ENCODE measurements at places on chromosomes 7 and 10.
A peak's percentile ranks its signal among the peaks of the same experiment; 100 is the strongest.

DNA sequence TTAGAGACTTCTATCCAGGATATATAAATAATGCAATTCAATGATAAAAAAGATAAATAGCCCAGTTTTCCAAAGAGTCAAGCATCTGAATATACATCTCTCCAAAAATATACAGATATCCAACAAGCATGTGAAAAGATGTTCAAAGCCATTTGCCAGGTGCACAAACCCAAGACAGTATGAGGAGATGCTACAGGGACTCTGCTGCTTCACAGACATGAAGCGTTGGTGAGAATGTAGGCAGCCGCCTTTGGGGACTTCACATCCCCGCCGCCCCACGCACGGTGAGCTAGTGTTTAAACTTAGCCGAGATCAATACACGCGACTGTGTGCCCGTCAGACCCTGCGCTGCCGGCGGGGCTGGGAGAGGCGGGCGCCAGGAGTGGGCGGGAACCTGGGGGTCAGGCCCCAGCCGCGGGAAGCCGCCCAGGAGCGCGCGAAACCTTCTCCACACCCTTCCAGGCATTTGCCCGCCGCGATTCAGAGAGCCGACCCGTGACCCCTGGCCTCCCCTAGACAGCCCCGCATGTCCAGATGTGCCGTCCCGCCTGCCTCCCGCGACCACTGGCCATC is 927 bp upstream of the ALOX5 start:
- no peak for DNase-seq

GRCh38 chr10:110959379-110960332 is 40.3 kb downstream of the SHOC2 start:
- DNase-seq: no peak

DNA sequence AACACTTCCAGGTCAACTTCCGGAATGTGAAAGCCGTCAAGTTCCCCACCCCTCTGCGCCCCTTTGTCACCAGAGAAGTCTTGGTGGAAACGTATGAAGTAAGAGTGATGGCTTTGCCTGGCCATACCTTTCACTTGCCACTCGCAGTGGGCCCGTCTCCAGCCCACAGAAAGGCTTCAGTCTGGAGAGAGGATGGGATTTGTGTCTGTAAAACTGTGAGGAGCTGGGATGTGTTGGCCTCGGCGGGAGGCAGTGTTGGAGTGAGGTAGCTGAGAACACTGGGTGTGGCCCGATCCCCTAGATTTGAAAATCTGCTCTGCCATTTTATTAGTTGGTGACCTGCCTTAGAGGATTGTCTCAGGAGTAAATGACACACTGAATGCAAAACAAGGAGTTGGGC is 6.4 kb downstream of the ADCK2 start:
- no peak for DNase-seq

DNA sequence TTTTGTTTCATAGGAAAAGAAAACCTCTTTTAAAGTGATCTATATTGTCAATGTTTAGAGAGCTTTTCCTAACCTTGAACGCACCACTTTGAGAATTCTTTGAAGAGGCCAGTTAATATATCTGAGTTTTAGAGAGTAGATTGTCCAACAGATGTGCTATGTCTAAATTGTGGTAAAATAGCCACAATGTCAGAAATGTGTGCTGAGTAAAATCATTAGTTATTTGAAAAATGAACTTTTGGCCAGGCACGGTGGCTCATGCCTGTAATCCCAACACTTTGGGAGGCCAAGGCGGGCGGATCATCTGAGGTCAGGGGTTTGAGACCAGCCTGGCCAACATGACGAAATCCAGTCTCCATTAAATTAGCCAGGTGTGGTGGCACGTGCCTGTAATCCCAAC is 61.6 kb upstream of the KIAA1217 start:
- no peak for DNase-seq

- DNase-seq: no peak
These were observed 161.6 kb downstream of the PKD1L1 start for GRCh38 chr7:47786557-47787248.

- no peak for DNase-seq
These were observed 50.5 kb upstream of the TCF7L2 start for GRCh38 chr10:112899391-112900065.

DNA sequence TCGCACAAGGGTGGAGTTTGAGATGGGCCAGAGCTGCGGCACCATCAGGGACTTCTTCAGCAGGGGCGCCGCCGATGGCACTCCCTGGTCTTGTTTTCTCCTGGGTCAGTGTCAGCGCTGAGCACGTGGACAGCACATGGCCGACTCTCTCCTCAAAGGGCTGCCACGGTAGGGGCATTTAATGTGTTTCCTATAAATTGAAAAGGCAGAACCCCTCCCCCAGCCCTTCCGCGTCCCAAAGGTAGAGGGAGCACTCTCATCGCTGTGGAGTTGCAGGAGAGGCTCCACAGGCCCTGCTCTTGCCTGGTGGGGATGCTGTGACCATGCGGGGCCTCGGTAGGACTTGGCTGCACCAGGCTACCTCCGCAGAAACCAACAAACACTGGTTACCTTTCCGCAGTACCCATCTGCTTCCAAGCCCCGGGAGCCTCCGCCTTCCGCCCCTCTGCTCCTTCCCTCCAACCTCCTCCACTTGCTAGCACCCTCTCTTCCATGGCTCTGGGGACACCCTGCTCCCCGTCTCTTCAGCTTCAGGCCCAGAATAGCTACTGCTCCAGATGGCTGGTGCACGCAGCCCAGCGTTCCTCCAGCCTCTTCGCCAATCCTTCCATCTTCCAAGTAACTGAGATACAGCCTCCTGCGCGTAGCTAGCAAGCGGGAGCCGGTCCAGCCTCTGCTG is 166.3 kb upstream of the ADCY1 start:
- no peak for DNase-seq

DNA sequence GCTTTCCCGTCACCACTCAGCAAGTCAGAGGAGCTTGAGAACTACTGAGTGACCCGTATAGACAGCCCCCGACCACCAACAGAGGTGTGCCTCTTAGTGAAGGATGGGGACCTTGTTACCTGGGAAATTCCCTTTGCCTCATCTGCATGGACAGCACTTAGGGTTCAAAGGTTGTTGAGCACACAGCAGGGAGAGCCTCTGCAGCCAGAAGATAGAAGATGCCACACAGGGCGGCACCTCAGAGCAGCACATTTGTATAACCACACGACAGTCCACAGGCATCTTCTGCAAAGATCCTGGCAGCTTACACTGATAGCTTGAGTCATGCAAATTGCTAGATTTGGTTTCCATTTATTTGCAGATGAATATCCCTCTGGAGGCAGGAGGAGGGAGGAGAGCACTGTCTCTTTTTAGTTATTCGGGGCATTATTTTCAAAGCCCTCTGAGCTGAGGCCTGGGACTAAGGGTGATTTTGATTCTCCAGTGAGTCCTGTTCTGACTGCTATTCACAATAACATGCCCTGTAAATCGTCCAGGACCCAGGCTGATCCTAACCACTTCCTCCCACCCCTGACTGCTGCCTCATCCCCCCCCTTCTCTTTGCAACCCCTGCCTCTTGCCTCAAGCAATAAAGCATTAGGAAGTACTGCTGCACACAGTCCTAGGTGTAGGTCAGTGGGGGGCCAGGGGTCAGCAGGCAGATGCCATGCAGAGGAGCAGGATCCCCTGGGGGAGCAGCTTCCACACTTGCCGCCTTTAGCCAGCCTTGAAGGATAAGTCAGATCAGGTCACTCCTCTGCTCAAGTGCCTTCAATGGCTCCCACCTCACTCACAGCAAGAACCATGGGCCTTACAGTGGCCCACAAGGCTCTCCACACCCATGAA is 24.6 kb upstream of the INMT start:
- no peak for DNase-seq

DNA sequence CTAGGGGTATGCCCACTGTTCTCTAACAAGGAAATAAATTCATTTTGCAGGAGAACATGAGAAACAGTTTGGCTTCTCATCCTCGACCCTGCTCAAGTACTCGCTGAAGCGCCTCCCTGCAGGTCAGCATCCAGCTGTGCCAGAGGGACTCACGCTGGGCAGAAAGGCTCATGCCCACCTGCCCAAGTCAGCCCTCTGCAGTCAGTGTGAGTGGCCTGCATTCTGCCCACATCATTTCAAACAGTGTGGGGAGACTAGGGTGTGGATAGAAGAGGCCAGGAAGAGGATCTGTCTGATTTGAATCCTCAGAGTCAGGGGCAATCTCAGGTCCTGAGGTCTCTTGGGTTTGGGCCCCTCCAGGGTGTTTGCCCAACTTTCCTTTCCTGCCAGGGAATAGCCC is 297.8 kb downstream of the ELMO1 start:
- no peak for DNase-seq

- DNase-seq: no peak
These were observed 137.4 kb downstream of the GLI3 start for GRCh38 chr7:42099470-42100155.

DNA sequence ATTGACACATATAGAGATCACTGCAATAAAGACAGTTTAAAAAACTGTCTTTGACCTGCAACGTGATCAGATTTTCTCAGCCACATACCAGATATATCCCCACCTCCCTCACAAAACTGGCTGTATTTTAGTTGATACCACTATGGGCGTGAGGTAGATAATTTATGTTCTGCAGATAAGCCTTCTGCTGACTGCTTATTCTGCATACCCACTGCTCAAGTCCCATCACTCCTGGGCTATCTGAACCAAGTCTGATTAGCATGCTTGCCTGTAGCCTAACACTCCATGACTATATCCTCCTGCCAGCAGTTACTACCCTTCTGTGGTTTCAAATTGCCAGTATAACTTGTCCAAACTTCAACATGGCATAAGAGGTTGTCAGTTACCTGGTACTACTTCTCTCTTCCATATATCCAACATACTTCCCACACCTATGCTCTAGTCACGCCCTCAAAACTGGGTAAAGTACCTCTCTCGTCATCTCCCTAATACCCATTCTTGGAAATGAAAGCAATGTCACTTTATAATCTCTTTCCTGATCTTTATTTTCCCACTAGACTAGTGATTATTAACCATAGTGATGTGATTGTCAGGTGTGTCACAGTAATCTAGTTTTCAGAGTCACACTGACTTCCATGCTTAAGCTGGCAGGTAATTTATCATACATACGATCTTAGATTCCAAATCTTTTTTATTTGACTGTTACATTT is 70.7 kb downstream of the MALSU1 start:
- no peak for DNase-seq

- DNase-seq: peak; percentile 26
These were observed 347.0 kb downstream of the KCNMA1 start for GRCh38 chr10:77290528-77291155.

DNA sequence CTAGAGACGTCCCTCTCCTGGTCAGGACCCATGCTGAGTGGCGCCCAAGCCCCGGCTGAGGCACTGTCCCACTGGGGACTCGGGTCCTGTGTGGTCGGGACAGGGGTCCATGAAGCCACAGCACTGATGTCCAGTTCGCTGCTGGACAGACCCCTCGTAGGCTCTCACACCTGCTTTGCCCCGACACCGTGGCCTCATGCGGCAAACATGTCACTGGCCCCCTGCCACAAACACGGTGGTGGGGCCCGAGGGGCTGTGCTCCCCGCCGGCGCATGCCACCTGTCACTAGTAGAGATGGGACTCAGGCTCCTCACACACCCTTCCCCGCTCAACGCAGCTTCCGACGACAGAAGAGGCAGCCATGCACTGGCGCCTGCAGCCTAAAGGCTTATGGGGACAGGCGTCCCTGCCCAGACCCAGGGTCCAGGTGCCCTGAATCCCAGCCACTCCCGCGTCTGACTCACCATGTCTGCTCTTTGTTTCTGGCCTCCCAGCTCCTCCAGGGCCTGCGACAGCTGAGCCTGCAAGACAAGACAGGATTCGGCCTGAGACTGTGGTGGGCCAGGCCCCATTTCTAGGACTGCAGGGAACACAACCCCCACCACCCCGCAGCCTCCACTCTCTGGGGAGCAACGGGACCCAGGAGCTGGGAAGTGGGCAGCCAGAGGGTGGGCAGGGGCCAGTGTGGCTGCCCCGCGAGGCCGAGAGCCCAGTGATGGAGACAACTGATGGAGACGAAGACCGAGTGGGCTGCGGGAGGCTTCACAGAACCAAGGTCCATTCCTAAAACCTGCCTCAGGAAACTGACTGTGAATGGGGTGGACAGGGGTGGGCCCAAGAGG is 230.9 kb downstream of the MAD1L1 start:
- DNase-seq: no peak

DNA sequence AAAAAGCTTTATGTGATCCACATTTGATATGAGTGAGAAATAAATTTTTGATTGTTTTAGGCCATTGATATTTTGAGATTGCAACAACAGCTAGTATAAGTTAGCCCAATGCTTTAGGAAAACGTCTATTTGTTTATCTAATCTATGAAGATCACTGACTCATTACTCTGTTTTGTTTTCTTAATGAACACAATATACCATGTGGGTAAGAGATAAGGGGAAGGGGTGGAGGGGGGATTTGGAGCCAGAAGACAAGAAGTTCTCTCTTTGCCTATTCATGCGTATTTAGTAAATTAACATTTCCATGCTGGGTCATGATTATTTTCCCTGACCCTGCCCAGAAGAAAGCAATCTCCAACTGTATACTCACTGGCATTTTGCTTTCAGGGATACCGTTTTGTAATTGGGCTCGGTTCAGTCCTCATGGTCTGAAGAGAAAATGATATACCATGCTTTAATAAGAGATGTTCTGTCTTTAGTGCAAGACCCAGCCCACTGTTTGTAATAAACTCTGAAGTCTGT is 359.5 kb upstream of the NPSR1 start:
- DNase-seq: no peak

DNA sequence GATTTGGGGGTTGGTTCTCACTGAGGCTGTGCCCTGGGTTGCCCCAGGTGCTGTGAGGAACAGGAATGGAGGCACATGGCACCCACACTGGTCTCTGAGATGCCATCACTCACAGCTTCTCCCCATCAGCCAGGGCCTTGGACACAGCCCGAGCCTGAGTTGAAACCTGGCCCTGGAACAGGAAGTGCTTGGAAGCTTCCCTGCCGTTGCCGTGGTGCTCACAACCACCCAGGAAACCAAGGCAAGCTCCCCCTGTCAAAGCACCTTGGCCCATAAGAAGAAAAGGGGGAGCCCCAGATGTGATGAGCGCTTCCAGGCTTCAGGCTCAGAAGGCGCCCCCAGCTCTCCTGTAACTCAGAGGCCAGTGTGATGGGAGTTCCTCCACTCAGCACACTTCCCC is at the start of gene BTBD16:
BTBD16 (plus strand) TSS at position 221 of the 400 bp plus-strand sequence. CDS start 3,786 bp downstream, outside the sequence.
- no peak for DNase-seq

- DNase-seq: no peak
These were observed 121.5 kb downstream of the TWIST1 start for GRCh38 chr7:18995811-18996426.

DNA sequence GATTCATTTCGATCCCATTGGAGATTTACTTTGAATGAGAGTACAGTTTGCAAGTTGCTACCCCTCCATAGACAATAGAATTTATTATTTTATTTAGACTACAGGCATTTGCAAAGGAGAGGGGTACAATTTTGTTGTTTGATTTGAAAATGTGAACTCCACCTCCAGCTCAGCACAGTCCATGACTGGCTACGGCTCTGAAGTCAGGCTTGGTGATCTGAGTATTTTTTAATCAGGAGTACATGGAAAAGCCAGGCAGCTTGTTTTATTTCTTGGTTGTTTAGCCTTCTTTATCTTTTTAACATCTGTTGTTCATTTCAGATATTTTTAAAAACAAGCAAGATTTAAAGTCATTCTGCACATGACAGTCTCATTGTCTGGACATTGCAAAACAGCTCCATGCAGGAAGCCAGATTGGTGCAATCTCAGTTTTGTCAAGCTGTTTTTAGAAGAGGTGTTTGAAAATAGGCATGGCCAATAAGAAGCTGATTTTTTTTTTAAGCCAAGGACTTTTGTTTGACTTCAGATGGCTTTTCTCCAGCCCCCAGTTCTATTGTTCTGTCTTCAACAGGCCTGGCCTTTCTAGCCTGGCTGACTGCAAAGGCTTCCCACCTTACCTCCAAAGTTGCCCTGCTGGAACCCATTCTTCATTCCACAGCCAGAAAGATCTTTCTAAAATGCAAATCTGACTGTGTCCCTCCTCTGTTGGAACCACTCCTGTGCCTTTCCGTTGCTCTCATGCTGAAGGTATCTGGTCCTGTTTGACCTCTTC is 12.2 kb downstream of the PLXDC2 start:
- no peak for DNase-seq

Measured in left forelimb (tissue), 1 donor.